Breast epithelium (tissue), 4 donors: ENCODE measurements at places on chromosomes 16 and 17.

DNA sequence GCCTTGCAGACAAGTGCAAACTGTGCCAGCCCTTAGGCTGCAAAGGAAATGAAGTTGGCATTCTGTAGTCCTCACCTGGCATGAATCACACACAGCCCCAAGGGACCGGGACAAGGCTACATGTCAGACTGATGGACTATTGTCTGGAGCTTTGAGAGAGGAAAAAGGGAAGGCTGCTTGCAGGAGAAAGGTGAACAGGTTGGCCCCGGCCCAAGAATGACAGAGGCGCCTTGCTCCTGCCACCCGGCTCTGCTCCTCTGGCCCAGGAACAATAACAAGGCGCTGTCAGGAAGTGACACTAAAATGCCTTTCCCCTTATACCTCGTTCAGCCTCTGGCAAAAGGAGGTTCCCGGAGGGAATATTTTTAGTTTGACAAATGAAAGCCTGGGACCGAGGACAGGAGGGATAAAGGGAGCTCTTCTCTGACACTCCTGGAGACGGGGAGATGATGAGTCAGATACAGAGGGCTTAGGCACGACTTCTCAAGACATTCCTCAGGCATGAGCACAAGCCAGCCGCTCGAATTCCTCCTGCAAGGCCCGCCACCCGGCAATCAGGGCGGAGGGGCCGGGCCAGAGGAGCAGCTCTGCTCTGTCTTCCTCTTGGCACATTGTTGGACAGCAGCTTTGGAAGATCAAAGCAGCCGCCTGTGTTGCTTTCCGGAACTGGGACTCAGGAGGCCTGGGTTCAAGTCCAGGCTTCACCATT lies 105.8 kb downstream of the NOG start:
- DNase-seq: peak; percentile 82

DNA sequence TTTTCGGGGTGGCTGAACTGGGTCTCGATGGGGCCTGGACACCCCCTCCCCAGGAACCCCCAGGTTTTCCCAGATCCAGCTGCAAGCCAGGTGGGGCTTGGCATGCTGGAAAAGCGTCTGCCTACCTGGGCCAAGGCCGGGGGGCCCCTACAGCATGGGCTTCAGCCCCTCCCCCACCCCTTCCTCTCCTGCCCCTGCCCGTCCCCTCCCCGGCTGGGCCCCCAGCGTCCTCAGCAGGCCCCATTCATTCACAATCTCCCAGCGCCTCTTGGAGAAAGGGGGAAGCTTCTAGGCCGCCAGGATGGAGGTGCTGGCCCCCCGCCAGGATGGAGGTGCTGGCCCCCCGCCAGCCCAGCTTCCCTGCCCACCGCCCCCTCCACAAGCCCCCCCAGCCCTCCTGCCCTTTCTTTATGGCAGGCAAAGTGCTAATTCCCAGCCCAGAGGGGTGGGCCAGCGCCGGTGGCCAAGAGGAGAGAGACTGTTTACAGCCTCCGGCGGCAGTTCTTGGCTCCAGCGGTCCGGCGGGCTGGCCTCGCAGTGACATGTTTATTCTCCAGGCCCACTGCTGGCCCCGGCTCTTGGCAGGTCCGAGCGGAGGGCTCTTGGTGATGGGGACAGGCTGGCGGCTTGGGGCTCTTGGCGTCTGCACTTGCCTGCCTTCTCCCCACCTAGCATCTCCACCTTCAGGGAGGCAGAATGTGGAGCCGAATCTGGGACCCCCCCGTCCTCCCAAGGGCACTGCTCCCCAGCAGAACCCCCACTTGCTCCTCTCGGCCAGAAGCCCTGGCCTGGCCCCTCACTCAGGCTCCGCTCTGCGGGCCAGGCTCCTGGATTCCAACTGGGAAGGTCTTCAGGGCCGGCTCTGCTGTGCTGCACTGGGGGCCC lies 94.4 kb upstream of the CIBAR2 start:
- DNase-seq: no peak

- DNase-seq: peak; percentile 93
Observed at GRCh38 chr17:77394540-77395295, 253.9 kb downstream of the SEC14L1 start.

- DNase-seq: no peak
Observed at GRCh38 chr17:82483836-82484235, 25.3 kb downstream of the NARF start.

DNA sequence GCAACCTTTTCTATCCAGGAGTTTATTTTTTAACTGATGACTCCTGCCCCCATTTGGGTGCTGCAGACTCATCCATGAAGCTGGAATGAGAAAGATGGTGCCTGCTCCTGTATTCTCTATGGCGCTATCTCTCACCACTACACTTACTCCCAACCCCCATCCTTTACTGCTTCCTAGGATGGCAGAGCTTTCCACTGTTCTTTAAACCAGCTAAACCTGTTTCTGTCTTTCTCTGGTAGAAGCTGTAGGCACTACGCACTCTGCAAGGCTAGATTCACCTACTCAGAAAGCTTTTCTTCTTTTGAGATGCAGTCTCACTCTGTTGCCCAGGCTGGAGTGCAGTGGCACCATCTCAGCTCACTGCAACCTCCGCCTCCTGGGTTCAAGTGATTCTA lies 47.0 kb downstream of the ADAMTS18 start:
- no peak for DNase-seq

GRCh38 chr17:48994549-48995303 lies 2.5 kb upstream of the IGF2BP1 start:
- no peak for DNase-seq

- DNase-seq: peak; percentile 49
Observed at GRCh38 chr16:53509906-53510703, 7.1 kb upstream of the AKTIP start.

DNA sequence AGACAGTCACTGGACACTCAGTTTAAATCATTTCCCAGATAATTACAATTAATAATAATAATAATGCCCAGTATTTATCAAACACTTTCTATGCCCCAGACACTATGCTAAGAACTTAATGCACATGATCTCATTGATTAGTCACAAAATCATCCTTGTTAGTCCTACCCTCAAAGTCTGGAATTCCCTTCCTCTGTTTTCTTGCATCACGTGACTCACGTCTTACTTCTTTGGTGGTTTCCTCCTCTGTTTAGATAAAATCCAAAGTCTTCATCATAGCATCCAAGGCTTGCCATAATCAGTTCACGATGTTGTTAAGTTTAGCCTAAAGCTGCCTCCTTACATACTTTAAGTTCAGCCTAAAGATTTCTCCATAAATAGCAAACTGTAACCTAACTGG lies 471.9 kb downstream of the PMP22 start:
- DNase-seq: no peak

DNA sequence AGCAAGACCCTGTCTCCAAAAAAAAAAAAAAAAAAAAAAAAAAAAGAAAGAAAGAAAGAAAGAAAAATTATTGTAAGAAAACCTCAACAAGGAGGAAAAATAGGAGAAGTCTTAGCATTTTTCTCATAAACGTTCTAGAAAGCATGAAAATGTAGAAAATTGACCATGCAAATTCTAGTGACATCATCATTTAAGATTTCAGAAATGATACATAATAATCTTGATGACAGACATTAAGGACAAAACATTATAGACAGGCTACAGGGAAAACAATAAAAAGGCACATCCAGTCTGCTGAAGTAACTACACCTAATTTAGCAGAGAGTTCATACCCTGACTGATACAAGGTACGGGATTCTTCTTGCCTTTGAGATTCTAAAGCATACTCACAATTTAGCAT lies 21.9 kb downstream of the MED13 start:
- DNase-seq: no peak

DNA sequence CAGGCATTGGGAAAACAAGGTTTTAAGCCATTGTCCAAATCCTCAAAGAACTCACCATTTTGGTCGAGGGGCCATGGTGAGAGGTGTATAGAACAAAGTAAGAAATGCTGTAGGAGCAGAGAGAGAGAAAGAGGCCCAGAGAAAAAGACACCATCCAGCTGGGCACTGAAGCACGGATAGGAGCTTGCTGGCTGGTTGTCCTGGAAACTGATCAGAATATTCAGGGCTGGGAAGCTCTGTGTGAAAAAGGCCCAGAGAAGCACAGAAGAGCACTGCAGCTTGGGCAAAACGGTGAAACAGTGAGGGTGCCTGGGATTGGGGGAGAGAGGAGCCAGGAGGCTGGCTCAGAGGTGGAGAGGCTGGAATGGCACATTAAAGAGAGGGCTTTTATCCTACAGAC lies 16.5 kb downstream of the HS3ST3B1 start:
- DNase-seq: no peak

DNA sequence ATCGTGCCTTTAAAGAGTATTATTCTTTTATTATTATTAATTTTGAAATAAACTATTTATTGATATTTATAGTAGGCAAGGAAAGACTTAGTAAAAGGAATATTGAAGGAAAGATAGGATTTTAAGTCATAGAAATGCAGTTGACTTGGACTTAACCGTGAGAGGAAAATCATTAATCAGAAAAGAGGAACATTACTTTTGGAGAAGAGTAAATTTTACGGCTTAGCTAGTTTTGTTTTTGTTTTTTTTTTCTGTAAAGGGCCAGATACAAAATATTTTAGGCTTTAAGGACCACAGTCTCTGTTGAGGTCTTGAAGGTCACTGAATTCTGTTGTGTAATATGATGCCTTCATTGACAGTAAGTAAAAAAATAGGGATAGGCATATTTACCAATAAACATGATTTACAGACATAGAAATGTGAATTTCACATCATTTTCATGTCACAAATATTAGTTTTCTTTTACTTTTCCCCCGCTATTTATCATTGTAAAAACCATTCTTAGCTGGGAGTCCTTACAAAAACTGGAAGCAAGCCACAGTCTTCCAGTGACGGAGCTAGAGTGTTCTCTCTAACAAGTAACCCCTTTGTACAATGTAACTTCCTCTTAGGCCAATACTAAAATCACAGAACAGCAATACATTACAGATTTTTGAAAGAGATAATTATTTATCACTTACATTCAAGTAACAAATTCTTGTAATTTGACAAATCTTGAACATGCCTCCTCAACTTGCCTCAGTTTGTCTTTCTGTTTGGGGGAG lies 2.3 kb upstream of the KCNJ16 start:
- no peak for DNase-seq

- DNase-seq: no peak
Observed at GRCh38 chr17:76925441-76925891, 57.3 kb downstream of the MGAT5B start.

DNA sequence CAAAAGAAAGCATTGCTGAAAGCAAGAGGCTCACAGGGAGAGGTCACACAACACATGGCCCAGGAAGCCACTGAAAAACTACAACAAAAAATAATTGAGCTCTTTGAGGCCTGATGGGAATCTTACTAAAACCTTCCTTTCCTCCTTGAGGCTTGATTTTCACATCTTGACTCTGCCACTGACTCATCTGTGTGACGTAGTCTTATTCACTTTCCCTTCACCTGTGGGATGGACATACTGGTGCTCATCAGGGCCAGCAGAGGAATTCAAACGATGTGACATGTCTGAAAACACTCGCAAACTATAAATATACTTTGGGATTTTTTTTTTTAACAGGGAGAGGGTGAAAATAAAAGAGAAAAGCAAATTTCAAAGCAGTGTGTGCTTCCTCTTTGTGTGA lies 78.3 kb upstream of the ASIC2 start:
- no peak for DNase-seq

DNA sequence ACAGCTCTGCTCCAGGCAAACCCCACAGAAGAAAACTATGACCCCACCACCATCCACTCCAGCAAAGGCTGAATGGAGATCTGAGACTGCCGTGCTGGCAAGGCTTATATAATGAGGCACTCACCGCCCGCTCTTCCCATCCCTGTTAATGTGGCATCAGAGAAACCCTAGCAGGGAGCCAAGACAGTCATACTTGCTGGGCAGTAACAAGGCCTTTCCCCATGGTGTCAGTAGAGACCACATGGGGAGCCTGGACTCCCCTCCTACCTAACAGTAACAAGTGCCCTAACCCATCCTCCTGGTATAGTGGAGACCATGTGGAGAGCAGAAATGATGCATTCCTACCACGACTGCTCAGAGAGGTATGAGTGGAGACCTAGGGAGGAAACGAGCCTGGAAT lies 235.2 kb downstream of the C16orf78 start:
- no peak for DNase-seq

GRCh38 chr17:32763855-32764439 lies 113.0 kb downstream of the MYO1D start:
- no peak for DNase-seq

- DNase-seq: no peak
Observed at GRCh38 chr17:10429421-10430045, 7.8 kb upstream of the MYH8 start.

- no peak for DNase-seq
Observed at GRCh38 chr16:88665570-88665969, 2.7 kb upstream of the MVD start.

GRCh38 chr17:19720631-19721426 lies 4.4 kb upstream of the SLC47A2 start:
- DNase-seq: no peak

DNA sequence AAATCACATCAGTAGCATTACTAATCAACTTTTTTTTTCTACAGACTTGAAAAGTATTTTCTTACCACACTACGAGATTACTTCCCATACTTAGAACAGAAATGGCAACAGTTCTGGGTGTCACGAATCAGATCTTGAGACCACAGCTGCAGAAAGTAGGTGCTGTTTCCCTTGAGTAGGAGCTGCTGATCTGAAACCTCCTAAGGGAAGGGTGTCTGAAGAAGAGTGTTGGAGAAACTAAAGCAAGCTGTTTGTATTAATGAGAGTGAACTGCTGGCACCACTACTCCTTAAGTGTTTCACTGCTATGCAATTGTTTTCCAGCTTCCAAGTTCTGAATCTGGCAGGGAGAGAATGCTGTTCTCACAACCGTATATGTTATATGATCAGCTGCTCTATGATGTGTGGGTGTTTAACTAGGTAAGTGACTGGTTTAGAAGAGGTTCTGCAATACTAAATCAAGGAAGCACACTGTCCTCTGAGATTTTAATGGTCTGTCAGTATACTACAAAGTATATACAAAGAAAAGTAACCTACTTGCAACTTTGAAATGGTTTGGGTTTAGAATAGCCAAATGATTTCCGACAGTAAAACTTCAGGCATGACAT lies 3.3 kb downstream of the ZNF652 start:
- DNase-seq: no peak

DNA sequence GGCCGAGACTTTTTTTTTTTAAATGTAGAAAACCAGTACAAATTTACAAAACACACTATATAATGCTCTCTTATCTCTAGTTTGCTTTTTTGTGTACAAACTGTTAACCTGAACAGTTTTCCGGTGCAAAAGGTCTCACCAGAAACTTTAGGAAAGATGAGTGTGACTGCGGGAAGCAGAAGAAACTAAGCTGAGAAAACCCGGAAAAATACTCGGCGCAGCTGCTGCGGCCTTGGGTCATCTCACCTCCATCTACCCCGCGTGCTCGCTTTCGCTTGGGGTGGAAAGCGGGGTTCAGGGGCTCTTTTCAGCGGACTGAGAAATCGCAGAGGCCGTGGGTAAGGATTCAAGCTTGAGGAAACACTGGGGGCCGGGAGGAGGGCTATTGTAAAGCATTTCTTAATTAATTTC lies 1.8 kb downstream of the SALL1 start:
- DNase-seq: no peak
